Tibial nerve (tissue), 4 donors: ENCODE measurements at places on chromosomes 4 and X. TPM values are rescaled to one million over a fixed set of nuclear protein-coding genes. Genes with fewer than 3 reads are reported as not detected.

PDCL2 gene
- not detected for total RNA-seq

GATA1 gene
- total RNA-seq, result 0.90 TPM

SLBP gene
- 55.3 TPM for total RNA-seq

HADH gene
- 107 TPM for total RNA-seq

DNA sequence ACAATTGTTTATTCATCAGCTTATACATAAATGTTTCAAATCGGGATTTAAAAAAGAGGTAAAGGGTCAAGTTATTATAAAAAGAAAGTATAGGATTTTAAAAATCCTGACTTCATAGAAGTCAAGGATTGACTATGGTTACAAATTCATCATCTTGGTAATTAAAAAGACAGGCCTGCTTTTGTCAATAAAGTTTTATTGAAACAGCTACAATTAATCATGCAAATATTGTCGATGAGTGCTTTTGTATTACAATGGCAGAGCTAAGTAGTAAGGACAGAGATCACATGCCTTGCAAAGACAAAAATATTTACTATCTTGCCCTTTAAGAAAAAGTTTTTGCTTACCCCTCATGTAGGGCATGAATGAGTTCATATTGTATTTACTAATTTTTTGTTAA lies 595.4 kb downstream of the IL15 start:
- DNase-seq, result no peak
